Right ventricle myocardium superior (tissue), 1 donor: ENCODE measurements at places on chromosomes 4 and X.

GRCh38 chr4:120228086-120228485, 161.4 kb upstream of the MAD2L1 start:
- DNase-seq, result no peak

GRCh38 chr4:112848911-112849310, 200.5 kb upstream of the ANK2 start:
- DNase-seq, result no peak

DNA sequence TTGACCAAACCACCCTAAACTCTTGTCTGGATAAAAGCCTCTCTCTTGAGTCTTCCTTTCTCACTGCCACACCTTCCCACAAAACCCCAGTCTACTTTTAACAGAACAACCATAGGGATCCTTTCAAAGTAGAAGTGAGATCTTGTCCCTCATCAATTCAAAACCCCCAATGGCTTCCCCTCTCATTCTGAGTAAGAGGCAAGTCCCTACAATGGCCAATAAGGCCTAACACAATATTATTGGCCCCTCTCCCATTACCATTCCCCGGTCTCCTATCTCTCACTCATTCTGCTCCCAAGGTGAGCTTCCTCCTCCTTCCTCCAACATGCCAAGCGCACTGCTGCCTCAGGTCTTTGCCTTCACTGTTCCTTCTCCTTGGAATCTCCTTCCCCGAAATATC, 57.1 kb downstream of the REELD1 start:
- DNase-seq, result no peak

DNA sequence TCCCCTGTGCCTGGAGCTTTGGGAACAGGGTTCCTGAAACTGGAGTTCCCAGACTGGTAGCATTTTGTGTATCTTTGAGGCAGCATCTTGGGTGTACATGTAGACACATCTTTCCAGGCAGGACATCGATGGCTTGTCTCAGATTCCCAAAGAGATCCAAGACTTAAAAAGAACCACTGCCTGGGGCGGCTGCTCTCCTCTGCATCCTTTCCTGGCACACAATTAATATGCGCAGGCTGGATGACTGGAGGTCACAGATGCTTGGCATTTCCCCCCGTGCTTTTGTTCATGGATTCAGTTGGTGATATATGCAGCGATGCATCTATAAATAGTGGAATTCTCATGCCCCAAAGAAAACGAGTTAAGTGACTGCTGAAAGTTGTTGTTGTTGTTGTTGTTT, 80.5 kb downstream of the CLDN34 start:
- no peak for DNase-seq

DNA sequence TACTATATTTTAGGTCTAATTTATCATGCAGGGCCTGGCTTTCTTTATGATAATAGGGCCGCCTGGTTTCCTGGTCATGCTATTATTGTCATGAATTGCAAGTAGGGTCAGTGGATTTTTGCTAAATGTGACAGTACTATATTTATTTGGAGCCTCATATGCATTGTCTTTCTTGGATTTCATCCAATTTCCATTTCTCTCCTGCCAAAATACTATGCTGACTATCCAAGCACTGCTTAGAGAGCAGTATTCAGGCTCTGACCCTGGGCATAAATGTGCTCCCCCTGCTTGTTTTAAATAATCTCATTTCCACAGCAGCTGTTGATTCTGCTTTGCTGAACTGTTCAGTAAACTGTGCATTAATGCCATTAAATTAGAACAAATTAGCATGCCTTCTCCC, 269.3 kb downstream of the GPM6A start:
- DNase-seq, result no peak

- DNase-seq, result no peak
Observed at GRCh38 chrX:49762175-49762720, 66.5 kb upstream of the PAGE1 start.

DNA sequence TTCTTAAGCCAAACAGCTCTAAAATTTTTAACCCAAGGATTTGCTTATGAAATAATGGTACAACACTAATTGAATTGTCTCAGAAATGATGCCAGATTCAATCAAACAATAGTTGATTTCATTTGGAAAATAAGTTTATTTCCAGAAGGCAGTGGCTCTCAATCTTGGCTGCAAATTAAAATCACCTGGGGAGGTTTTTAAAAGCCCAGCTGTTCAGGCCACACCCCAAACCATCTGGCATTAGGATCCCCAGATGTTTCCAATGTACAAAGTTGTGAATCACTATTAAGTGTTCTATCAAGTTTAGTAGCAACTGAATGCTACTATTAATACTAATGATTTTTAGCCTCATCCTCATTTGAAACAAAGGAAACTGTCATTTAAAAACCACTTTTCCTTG, 22.2 kb downstream of the TMEM184C start:
- DNase-seq, result no peak

DNA sequence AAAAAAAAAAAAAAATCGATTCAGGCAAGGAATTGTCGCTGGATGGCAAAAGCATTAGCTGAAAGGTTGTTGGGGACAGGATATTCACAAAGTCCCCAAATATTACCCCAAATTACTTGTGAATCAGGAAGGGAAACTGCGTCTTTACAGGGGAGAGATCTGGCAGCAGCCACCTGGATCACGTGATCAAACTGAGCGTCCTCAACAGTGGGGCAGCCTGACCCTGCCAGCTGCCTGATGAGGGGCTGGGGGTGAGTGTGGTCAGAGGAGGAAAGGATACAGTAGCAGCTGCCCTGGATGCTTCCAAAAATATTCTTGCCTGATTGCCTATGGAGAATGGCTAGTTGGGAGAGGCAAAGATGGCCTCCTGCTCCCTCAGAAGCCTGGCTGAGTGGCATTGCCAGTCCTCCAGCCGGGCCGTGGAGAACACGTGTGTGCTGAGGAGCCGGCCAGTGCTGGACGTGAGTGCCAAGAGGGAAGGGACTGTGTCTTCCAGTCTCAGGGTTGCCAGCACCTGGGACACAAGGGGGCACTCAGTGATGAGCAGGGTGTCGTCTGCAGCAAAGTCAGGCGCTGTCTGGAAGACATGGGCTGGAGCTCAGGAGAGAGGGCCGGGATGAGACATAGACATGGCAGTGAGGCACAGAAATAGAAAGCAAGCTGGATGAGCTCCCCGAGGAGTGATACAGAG, 3.0 kb upstream of the LAGE3 start:
- no peak for DNase-seq

DNA sequence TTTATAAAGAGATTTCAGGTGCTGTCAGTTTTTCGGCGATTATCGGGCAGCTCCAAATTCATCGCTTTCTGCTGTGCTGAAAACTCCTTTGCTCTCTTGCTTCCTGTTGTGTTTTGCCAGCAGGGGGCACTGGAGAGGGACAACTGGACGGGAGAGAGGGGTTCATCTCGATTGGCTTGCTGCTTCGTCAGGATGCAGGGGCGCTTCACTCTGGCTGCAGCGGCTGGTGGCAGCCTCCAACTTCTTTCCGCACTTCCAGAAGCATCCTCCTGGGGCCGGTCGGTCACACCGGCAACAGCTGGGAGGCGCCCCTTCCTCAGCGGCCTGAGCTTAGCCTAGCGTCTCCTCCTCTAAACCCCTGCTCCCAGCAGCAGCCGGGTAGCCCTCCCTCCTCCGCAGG, 29.5 kb downstream of the MSL3 start:
- peak; percentile 64 for DNase-seq

- DNase-seq, result no peak
Observed at GRCh38 chrX:118480172-118480571, 15.4 kb upstream of the DOCK11 start.

DNA sequence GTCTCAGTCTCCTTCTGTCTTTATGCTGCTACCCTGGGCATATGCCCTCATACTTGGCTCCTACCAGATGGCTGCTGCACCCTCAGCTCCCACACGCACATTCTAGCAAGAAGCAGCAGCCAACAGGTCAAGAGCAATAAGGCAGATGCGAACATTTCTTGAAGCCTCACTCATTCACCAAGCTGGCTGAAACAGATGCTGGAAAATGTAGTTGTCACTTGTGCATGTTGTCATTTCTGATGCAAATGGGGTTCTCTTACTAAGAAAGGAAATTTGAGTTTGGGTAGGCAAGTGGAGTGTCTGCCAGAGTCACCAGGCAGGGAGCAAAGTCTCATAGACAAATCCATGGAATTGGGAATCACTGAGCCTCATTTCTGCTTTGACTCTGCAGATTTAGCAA, 57.4 kb upstream of the SORBS2 start:
- no peak for DNase-seq

GRCh38 chrX:145003443-145003842, 243.9 kb upstream of the SPANXN1 start:
- no peak for DNase-seq

DNA sequence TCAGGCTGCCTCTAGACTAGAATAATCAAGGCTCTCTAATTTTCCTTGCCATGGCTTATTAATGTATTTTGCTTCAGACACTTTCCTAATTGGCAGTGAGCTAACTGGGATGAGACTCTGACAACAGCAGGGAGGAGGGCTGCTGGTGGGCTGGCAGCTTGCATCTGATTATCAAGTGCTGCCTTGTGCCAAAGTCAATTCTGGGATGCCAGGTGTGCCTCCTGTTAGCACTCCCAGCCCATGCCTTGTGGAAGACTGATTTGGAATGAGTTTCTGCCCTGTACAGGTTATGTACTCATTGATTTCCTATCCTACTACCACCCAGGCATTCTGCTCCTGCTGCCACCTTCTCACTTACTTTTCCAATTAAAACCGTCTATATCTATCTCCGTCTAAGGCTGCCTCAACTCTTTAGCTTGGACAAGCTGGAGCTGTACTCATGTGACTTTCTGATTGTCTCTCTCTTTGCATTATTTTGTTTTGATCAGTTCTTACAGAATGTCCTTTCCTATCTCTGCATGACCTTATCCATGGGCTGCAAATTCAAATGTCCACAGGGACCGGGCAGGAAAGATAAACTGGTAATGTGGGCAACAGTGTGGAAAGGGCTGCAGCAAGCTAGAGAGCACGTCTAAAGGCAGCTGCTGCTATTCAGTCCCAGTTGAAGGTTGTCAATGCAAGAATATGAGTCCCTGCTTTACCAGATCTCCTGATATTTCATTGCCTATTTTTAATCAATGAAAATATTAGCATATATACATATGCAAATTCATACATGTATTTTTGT, 112.6 kb downstream of the GABRA2 start:
- DNase-seq, result no peak

DNA sequence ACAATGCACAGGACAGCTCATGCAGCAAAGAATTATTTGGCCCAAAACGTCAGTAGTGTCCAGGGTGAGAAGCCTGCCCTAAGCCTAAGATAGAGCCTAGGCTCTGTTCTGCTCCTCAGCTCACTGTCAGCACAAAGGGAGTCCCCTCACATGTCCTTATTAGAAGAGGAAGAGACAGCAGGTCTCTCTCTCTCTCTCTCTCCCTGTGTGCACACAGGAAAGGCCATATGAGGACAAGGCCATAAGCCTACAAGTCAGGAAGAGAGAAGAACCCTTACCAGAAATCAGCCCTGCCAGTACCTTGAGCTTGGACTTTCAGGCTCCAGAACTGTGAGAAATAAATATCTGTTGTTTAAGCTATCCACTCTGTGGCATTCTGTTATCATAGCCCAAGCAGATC, 20.4 kb downstream of the FAM184B start:
- DNase-seq, result no peak

GRCh38 chr4:165788686-165789463, 84.2 kb upstream of the TLL1 start:
- DNase-seq, result no peak

- no peak for DNase-seq
Observed at GRCh38 chr4:82360298-82361177, 13.3 kb downstream of the HNRNPD start.

DNA sequence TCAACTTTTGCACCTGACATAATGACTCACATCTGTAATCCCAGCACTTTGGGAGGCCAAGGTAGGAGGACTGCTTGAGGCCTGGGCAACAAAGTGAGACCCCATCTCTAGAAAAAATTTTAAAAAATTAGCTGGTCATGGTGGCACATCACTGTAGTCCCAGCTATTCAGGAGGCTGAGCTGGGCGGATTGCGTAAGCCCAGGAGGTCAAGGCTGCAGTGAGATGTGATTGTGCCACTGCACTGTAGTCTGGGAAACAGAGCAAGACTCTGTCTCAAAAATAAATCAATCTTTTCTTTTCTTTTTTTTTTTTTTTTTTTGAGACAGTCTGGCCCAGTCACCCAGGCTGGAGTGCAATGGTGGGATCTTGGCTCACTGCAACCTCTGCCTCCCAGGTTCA, 52.5 kb downstream of the NIPAL1 start:
- no peak for DNase-seq

GRCh38 chrX:1537031-1537715, at the start of gene P2RY8:
TSS of gene P2RY8 (minus strand) at chrX:1537185. CDS start at chrX:1466558, 70,627 bp downstream.
- peak; percentile 80 for DNase-seq

- no peak for DNase-seq
Observed at GRCh38 chr4:169121861-169122382, 111.9 kb upstream of the CBR4 start.

- DNase-seq, result no peak
Observed at GRCh38 chr4:184420881-184421416, 53.4 kb downstream of the IRF2 start.
